ENCODE measurements at places on chromosomes 1 and 21.

DNA sequence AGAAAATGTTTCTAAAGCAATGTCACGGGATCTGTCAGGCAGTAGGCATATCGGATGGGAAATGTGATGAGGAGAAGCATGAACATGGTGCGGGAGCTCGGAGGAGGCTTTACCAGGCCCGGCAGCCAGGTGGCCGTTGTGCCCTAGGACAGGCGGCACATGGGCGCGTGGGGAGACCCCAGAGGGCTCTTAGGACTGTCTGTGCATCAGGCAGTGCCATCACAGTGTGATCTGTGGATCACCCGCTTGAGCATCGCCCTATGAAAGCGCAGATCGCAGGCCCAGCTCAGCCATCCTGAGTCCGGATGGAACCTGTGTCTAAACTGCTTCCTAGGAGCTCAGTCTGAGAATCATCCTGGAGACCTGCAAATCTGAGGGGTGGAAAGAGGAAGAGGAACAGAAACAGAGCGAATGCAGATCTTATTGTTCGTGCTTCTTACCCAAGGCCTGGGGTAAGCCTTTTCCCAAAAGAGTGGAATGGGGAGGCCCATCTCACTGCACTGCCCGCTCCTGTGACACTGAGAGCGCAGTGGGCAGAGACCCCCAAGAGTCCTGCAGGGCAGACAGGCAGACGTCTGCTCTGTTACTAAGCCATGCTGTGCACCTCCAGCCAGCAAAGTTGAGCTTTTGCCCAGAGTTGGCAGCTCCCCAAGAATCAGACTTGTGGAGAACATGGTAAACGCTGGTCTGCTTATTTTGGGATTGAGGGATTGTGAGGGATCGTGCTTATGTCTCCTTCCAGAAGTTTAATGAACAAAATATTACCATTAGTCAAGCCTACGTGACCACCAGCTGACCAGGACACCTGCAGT is 251.0 kb downstream of the RHOU start:
- no peak for DNase-seq

- no peak for DNase-seq
Measured at GRCh38 chr1:225700889-225701465, 48.1 kb upstream of the ENAH start.

DNA sequence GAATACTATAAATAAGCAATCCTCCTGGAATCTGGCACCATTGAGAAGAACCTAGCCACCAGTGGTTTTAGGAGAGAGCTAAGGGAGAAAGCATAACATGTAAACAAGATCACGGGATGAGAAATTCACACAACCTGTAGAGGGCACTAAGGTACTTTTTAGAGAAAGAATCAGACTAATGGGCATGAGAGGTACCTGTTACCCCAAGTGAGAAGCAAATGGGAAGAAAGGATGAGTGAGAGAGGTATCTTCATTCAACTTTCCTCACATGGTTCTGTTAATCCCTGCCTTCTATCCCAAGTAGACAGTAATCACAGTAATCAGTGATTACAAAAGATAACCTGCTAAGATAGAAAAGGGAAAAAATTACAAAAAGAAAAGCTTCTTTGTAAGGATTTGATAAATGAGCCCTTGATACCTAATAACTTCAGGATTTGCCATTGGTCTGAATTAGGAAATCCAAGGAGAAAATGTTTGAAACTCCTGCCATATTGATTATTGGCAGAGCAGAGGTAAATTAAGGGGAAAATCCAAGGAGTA is 251.1 kb upstream of the ADGRL2 start:
- DNase-seq, result no peak

DNA sequence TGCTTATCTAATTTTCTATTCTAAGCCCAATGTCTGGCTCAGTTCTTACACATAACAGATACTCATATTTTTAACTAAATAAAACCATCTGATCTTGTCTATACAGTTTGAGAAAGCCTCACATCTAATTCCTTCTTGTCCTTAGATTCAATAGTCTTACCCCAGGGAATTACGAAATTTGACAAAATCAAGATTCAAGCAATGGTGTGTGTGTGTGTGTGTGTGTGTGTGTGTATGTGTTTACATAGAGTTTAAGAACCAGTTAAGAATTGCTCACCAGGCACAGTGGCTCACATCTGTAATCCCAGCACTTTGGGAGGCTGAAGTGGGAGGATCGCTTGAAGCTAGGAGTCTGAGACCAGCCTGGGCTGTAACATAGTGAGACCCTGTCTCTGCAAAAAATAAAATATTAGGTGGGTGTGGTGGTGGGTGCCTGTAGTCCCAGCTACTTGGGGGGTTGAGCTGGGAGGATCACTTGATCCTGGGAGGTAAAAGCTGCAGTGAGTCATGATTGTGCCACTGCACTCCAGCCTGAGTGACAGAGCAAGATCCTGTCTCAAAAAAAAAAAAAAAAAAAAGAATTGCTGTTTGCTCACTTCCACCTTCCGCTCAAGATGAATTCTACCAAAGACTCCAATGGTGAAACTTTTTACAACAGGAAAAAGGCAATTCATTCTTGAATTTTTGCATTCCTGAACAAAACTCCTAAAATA is 6.2 kb downstream of the WDR64 start:
- no peak for DNase-seq

DNA sequence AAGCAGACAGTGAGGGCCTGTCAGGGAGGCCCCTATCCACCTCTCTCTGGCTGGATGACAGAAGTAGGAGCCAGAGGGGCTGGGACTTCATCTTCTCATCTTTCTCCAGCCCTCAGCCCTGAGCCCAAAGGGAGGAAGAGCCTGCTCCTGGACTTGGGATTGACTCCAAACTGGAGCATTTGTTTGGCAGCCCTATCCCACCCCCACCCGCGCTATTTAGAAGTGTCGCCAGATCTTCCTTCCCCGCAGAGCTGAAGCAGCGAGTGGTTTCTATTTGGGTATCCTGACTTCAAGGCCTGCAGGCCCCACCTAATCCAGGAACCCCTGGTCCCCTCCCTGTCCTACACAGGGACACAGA is 9.6 kb downstream of the NES start:
- DNase-seq, result no peak

GRCh38 chr1:71232166-71232763 is 151.4 kb upstream of the ZRANB2 start:
- no peak for DNase-seq

- no peak for DNase-seq
Measured at GRCh38 chr1:62922006-62922405, 138.1 kb downstream of the ATG4C start.

DNA sequence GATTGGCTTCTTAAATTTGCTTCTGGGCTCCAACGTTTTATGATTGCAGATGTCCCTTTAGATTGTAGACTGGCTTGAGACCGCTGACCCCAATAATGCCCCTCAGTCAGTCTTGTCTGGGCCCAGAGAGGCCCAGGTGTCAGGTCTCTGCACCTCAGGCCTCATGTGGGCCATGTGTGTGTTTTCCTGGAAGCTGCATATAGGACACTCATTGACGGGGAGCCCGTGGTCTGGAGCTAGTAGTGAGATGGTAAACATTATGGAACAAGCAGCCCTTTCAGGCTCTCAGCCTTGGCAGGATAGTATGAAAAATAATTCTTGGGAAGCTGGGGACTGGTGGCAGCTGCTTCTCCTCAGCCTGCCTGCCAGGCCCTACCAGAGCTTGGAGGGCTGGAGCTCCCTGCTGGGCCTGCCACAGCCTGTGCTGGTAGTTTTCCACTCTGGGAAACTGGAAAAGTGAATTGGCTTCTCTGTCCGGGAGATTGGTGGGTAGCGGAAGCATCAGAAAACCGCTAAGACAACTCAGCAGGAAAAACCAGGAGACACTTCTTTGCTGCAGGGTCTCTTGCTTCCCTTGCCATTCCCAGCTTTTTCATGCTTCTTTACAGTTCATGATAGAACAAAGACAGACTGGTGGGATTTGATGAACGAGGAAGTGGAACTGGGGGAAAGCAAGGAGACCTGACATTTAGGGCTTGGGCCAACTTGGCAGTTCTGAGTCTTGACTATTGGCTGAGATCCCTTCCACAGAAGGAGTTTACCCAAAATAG is 57.8 kb upstream of the HSD17B7 start:
- DNase-seq, result no peak

- DNase-seq, result no peak
Measured at GRCh38 chr1:206769304-206769731, 1.3 kb upstream of the IL19 start.

- DNase-seq, result no peak
Measured at GRCh38 chr1:89363196-89363595, 663 bp upstream of the GBP6 start.

- peak; percentile 14 for DNase-seq
Measured at GRCh38 chr1:223845037-223845809, 524 bp downstream of the TP53BP2 start.

- DNase-seq, result no peak
Measured at GRCh38 chr1:161907265-161907664, 116.4 kb downstream of the OLFML2B start.

GRCh38 chr1:34984435-34984792 is 733 bp downstream of the TMEM35B start:
- no peak for DNase-seq

DNA sequence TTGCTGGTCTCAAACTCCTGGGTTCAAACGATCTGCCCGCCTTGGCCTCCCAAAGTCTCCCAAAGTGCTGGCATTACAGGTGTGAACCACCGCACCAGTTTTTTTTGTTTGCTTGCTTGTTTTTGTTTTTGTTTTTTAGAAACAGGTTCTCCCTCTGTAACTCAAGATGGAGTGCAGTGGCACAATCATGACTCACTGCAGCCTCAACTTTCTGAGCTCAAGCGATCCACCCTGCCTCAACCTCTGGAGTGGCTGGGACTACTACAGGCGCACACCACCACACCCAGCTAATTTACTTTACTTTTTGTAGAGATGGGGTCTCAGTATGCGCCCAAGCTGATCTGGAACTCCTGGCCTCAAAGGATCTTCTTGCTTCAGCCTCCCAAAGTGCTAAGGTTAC is 47.3 kb upstream of the USP1 start:
- no peak for DNase-seq

DNA sequence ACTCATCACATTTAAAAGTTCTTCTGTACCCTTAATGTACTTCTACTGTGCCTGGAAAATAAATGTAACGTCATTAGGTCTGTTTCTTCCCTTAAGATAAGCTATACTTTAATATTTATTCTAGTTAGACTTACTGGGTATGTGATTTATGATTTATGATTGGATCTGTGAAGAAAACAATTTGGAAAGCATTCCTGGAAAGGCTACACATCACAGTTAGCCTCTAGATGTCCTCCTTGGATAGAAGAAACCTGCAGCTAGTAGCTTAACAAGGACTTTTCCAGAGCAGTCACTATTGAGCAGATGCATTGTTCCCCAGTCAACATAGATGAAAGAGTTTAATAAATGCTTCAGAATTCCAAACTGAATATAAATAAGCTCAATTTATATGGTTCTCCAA is 22.2 kb upstream of the ABL2 start:
- DNase-seq, result no peak

- DNase-seq, result no peak
Measured at GRCh38 chr1:36300526-36300925, 5.6 kb upstream of the SH3D21 start.

GRCh38 chr1:33393524-33393923 is 37.4 kb downstream of the PHC2 start:
- no peak for DNase-seq

GRCh38 chr1:239711768-239712167 is 325.4 kb downstream of the CHRM3 start:
- no peak for DNase-seq

DNA sequence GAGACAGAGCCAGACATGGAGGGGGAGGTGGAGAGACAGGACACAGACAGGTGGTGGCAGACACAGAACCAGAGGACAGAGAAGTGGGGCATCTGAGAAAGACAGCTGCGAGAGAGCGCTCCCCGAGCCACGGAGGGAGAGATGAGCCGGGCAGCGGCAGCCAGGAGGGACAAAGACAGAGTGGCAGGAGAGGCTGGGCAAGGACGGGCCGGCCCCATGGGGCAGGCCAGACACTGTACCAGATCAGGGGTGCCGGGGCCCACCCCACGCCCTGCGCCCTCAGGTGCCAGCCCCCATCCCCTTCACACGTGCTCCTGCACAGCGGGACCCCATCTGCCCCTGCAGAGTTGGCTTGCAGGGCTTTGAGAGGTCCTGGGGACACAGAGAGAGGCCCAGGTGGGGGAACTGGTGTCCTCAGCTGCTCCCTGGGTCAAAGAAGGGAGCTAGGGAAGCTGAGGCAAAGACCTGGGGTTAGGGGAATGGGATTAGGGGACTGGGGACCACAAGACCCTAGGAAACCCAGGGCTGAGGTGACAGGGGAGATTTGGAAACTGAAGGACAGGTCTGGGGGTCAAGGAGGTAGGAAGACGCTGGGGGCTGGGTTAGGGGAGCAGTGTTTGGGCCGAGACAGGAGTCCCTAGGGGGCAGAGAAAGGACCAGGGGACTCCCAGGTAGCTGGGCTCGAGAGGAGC is 643 bp downstream of the FNDC5 start:
- no peak for DNase-seq
